ENCODE measurements at places on chromosomes 5 and 9.

DNA sequence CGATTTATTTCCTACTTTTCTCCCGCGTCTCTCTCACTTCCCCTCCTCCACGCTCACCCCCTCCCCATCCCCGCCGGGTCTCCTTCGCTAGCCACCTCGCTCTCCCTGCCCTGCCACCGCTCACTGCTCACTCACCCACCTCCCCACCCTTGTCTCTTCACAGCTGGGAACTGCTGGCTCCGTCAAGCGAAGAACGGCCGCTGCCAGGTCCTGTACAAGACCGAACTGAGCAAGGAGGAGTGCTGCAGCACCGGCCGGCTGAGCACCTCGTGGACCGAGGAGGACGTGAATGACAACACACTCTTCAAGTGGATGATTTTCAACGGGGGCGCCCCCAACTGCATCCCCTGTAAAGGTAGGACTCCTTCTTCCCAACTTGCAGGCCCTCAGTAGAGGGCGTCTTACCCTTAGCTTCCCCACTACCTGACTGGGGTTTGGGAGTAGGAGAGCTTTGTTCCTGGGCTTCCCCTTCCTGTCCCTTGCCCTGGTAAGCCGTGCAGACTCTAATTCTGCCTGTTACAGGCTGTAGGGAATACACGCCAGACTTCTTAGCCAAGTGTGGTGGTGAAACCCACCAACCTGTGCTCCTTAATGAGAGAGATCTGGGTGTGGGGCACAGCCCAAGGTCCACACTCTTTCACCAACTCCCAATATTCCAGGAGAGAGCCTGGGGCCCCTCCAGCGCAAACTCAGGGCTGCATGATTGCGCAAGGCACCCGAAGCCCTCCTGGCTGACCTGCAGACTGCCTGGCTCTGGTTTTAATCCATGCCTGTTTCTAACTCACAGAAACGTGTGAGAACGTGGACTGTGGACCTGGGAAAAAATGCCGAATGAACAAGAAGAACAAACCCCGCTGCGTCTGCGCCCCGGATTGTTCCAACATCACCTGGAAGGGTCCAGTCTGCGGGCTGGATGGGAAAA, 2.5 kb downstream of the FST start:
- DNase-seq, result no peak

DNA sequence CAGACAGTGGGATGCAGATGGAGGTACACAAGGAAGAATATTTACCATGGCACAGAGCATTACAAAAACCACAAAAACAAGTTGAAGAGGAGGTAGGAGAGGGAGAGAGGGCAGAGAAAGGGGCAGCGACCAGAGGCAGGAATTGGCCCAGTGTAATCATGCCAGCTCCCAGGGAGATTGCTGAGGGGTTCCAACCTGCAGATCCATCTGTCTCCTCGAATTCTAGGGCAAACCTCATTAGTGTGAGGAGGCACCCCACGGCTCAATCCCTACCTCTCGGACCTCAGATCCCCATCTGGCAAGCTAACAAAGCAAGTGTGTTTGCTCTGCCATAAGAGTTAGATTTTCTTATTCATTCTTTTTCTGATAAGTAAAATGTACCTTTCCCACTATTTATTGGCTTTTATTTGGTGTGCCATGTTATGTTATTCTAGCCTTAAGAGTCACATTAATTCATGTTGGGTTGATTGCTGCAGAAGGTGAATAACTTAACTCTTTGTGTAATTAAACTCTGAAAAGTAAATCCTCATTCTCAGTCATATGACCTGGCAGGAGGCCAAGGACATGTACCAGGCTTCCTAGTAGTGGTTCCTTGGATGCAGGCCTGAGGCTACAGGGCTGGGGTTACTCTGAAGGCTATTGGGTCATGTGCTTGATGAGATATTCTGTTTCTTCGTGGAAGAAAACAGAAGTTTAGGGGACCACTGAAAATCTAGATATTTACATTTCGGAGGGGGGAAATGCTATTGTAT, 315.2 kb upstream of the ATP10B start:
- no peak for DNase-seq

GRCh38 chr5:10451137-10451824, 9.6 kb downstream of the ROPN1L start:
- DNase-seq, result no peak

DNA sequence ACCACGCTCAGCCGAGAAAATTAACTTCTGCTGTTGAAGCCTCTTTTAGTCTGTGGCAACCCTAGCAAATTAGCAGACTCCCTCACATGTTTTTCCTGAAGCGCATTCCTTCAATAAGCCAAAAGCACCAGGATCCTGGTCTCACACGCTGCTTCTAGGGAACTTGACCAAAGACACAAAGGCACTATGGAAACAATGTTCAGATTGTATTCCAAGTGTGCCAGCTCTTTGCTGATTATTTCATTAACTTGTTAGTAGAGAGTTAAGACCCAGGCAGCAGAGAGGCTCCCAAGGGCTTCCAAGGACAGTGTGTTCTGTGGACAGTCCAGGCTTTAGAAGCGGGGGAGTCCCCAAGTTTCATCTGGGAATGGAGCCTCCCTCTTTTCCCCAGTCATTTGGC, 94.4 kb upstream of the BASP1 start:
- no peak for DNase-seq

- no peak for DNase-seq
These were observed 147.1 kb upstream of the SLC12A2 start for GRCh38 chr5:127936439-127936972.

GRCh38 chr5:133618141-133618540, 5.8 kb upstream of the FSTL4 start:
- no peak for DNase-seq

DNA sequence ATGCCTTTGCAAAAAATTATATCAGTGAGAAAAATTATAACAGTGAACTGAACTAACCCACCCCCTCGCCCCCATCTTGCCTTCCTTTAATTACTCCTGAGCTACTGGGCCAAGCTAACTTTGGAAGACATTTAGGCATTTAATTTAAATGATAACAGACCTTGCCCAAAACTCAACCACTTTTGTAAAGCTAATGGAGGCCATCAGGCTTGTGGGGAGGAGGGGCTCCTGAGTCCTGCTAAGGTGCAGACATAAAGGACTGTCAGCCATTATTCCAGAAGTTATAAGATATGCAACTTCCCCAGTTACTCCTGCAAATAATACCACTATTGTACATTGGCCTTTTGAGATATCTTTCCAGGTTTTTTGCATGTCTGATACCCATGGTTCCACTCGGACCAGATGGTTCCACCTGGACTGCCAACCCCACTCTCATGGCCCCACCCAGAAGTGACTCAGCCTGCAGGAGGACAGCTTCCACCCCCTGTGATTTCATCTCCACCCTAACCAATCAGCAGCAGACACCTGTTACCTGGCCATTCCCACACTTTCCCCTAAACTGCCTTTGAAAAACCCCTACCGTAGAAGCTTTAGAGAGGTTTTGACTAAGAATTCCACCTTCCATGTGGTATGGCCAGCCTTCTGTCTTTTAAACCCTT, 805.4 kb upstream of the CDH6 start:
- DNase-seq, result no peak

GRCh38 chr9:26311463-26311995, 581.1 kb downstream of the CAAP1 start:
- DNase-seq, result no peak

DNA sequence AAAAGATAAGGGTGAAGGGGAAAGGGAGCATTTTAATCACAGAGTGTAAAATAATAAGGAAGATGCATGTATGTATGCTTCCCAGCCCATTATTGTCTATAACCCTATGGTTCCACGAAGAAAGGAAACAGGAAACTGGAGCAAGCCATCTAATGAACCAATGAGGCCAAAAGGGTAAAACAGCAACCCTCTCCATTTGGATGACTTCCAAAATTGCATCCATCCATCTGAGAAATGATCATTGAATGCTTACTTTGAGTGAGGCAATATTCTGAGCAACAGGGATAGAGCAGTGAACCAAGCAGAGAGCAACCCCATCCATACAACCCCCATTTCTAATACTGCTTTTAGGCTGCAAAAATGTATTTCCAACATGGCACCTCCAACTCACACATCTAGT, 46.9 kb downstream of the ARL15 start:
- DNase-seq, result no peak

DNA sequence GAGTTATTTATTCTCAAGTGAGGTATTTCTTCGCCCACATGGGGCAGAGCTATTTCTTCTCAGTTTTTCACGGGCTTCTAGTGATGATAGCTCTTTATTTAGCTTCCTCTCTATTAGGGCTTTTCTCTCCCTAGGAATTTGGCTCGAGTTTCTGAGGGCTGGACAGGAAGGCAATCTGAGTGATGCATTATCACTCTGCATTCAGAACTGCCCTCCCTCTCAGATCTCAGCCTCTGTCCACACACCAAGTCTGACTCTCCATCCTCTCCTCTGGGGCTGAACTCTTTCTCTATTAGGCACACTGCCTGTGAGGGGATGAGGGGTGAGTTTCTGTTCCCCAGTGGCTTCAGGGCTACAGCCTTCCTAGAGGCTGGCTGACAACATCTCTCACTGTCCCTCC, 14.9 kb upstream of the SCAMP1 start:
- DNase-seq, result no peak

- DNase-seq, result no peak
These were observed 318.0 kb upstream of the PUM3 start for GRCh38 chr9:3161912-3162311.

- DNase-seq, result no peak
These were observed 206.7 kb downstream of the FAM114A2 start for GRCh38 chr5:153831973-153832372.

GRCh38 chr9:37364751-37365360, 57.6 kb upstream of the GRHPR start:
- DNase-seq, result no peak

GRCh38 chr5:33939556-33940262, 3.5 kb downstream of the RXFP3 start:
- no peak for DNase-seq

- DNase-seq, result no peak
These were observed 4.7 kb upstream of the PANK3 start for GRCh38 chr5:168583742-168584482.

GRCh38 chr5:43603344-43604217, 601 bp downstream of the NNT start:
- DNase-seq, result peak; percentile 30

DNA sequence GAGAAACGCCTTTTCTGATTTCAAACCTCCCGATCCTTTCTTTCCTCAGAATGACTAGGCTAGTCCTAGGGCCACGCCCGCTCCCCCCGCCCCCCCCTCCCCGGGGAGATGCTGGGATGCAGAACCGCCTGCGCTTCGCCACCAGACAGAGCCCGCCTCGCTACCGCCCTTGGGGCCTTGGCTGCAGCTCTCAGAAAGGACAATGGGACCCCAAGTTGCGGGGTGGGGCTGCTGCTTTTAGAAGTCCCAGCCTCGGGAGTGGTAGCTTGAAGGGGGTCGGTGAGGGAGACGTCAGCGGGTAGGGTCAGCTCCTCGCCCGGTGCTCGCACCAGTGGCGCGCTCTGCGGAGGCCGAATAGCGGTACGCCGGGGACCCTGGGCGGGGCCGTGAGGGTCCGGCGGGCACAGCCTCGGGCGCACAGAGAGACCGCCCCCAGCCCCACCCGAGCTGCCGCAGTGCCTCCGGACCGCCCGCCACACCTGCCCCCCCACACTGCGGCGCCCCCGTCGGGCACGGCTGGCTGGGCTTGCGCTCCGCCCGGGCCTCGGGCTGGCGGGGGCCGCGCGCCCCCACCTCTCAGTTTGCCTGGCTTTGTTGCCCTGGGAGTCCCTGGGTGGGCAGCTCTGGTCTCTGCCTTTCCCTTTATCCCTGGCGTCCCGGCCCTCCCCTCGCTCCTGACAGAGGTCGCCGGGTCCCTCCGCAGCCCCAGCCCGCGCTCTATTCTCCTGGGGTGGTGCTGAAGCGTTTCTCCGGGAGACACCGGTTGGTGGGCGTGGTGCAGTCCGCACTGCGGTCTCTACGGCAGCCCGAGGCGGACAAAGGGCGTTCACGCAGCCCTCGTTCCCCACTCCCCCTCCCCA, 1.2 kb downstream of the MAP1B start:
- no peak for DNase-seq

- no peak for DNase-seq
These were observed 53.7 kb upstream of the PIP5K1B start for GRCh38 chr9:68651280-68651893.

DNA sequence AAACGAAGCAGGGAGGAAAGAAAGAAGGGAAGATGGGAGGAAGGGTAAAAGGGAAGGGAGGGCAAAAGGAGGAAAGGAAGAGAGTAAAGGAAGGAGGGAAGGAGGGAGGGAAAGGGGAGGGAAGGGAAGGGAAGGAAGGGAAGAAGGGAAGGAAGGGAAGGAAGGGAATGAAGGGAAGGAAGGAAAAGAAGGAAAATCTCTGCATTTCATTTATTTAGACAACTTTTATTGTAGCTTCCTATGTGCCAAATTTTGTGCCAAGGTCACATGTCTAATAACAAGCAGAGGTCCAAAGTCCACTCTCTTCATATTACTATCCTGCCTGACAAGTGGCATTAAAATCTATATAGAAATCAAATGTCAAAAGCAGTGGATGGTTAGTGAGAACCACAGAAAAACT, 2.6 kb upstream of the OR13C3 start:
- no peak for DNase-seq

DNA sequence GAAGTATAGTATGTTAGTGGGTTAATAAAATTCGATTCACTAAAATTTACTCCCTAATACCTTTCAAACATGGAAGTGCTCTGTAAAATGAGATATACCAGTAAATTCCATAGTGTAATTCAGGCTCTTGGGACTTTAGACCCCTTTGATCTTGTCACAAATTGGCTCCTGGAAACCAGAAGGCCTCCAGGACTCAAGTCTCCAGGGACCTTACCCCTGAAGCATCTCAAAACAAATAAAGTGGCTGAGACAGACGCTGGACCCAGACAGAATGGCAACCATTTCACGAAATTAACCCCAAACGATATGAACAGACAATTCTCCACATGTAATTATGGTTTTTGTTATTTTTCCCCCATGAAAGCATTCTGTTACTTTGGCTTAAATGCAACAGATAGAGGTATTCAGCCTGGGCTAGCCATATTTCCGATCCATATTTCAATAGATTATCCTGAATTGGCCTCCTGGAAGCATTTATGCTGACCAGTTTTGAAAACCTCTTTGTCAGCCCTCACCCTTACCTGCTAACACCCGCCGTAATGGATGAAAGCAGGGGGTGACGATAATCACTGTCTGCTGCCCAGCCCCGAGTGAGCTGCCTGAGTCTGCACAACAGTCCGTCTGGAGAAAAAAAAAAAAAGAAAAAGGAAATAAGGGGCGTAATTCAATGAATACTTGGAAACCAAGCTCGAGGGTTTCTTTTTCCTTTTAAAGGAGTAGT, 34.1 kb upstream of the EFNA5 start:
- no peak for DNase-seq

- no peak for DNase-seq
These were observed 13.8 kb downstream of the TMEM8B start for GRCh38 chr9:35842795-35843194.

DNA sequence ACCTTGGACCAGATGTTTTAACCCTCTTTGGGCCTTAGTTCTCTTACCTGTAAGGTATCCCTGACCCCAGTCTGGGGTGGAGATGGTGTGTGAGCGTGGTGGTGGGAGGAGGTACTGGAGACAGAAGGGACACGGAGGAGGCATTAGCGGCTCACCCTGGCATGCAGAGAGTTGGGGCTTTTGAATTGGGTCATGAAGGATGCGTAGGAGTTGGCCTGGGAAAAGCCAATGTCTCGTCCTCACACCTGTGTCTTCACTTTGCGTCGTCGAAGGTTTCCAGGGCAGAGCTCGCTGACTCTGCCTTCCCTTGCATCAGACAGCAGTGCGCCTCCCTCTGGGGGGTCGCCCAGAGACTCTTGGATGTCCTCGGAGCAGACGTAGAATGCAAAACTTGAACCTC, 11.2 kb downstream of the RXRA start:
- no peak for DNase-seq

Measured in stimulated activated CD4-positive, alpha-beta T cell treated with anti-CD3 and anti-CD28 coated beads, Interleukin-1b, Interleukin-23, amount 100 ng/mL, for 1 hour (primary cell).